Karpas-422 (cell line): ENCODE measurements at places on chromosomes 11 and 22.

DNA sequence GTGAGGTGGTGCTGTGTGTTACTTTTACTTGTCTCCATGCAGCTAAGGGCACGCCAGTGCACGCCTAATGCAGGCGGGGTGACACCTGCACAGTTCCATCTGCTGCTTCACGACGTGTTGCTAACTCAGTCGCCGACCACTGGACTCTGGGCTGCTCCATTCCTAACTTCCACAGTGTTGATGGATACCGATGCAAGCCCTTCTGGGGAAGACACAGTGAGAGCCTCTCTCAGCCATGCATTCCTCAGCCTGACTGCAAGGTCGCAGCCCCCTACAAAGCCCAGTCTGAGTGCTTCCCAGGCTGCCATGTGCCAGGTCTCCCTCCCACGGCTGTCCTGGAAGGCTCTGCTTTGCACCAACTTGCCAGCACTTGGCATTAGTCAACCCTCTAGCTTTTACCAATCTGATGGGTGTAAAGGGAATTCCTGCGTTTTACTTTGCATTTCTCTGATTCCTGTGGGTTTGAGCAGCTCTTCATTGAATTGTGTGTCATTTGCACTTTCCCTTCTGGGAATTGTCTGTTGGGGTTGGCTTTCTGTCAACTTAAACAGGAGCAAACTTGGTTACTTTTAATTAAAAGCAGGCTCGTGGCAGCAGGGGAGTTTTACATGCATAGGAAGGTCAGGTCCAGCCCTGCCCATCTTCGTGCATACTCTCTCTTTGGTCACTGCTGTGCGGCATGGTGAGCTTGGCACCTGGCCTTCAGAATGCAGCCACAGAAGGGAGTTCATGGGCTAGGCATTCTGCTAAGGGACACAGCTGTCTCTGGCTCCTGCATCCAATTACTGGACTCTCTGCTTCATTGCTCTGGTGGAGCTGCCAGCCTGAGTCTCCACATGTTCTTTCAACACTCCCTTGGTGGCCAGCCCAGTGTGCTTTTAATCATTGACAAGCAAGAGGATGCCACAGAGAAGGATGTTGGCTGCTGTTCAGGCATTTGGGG, 34.6 kb upstream of the SHANK2 start:
- DNase-seq = no peak

DNA sequence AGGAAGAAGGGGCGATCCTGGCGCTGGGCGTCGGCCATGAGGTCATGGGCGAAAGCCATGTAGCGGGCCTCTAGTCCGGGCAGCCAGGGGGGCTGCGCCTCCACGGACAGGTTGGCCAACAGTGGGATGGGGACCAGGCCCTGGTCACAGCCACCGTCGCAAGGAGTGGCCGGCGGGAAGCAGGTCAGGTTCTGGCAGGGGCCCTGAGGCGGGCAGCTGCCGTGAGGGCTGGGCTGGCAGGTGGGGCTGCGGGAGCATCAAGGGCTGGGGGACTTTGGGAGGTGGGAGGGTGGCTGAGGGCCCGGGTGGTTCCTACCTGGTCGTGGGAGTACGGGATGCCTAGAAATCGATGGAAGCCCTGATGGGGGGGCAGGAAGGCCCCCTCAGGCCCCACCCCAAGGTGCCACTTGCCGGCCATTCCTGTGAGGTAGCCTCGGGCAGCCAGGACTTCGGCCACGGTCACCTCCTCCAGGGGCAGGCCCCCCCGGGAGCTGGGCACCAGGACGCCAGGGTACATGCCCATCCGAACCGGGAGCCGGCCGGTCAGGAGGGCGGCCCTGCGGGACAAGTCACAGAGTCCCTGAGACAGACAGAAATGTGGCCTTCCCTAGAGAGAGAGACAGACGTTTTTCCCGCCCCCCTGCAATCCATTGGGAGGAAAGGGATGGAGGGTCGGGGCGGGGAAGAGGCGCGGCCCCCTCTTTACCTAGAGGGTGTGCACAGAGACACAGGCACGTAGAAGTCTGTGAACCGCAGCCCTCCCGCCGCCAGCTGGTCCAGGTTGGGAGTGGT, 906 bp downstream of the ARSA start:
- DNase-seq = peak; percentile 70

DNA sequence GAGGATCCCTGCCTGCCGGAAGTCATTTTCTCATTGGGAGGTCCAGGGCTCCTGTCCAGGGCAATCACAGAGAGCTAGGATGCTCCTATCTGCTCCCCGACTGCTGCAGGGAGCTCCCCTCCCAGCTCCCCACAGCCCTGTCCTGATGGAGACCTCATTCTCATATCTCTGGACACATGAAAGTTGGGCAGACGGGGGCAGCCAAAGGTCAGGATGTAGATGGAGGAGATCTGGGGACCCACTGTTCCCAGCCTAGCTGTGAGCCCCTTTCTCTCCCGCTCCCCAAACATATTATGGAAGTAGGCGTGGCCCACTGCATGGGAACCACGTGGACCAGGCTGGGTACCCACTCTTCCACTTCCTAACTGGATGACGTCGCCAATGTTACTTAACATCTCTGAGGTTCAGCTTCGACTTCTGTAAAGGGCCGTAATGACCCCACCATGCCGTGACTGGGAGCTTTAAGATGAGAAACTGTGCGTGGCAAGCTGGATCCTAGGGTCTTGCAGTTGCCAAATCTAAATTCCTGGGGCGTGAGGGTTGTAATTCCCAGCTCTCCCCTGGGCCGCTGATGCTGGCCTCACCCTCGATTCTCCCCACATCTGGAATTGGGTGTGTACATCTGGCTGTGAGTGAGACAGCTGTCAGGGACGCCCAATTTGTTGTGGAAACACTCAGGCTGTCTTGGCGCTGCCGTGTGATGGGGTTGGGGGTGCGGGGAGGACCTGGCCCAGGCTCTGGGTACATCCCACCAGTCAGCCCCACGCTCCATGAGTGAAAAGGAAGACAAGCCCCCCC, 1.8 kb downstream of the CDC42EP2 start:
- DNase-seq = peak; percentile 42

- DNase-seq = no peak
Measured at GRCh38 chr11:13269775-13270174, 7.8 kb upstream of the BMAL1 start.

DNA sequence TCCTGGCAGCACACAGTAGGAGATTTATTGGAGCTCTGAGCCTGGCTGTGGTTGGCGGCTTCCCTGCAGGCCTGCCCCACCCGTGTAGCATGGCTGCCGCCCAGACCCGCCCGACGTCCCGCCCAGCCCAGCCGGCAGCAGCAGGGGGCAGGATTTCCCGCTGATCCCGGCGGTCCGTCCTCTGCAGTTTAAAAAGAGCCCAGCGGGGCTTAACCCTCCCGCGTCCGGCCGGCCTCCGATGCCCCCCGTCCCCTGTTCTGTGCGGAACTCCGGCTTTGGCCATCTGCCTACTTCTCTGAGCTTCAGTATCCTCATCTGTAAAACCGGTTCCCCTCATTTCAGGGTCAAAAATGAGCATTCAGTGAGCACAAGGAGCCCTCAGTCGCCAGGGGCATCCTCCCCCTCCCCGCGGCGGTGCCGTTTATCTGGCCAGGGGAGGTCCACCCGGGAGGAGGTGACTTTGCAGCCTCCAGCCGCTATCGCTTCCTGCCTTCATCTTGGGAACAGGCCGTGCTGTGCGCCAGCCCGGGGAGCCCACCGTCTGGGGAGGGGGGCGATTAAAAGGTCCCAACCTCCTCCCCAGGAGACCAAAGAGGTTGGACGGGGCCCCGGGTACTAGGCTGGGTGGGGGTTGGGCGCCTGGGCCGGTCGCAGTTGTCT, at the start of gene GAS2L1:
TSS of gene GAS2L1 (plus strand) at position 476 of the 660 bp plus-strand sequence. CDS start 1,456 bp downstream, outside the sequence.
- DNase-seq = peak; percentile 65

- no peak for DNase-seq
Measured at GRCh38 chr11:129636926-129637325, 178.7 kb upstream of the TMEM45B start.

DNA sequence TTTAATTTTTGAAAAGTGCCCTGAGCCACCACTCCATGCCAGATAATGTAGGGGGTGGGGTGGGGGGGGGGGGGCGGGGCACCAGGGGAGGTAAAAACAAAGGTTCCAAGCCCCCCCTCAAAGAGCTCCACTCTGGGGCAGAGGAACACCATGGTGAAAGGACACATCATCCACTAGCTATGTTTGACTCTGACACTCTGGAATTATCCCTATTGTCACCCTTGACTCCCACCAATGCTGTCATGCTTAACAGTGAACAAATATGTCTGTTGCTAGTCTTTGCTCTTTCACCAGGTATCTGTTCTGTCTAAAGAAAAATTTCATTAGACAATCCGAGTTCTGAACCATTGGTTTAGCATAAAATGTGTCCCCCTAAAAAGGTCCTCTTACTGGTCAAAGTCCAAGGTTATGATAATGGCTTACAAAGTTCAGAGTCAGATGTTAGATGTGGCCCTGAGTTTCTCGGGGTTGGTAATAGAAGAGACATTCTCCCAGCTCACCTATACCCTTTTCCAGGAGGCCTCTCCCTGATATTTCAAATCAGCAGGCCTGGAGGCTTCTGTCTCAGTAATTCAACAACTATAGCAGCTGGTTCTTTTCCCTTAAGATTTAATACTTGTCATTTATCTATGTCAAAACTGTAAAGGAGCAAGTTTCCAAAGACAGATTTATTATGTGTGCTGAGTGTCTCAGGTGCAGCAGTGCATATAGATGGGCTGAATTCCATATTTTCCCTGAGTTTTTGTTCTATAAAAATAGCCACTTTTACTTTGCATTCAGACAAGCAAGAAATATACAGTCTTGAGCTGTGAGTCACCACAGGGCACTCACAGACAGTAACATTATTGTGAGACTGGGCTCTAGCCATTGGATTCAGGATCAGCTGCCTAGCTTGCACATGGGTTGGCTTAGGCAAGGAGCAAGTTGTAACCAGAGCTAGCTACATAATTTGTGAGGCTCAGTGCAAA, 174.1 kb downstream of the CSNK2A3 start:
- no peak for DNase-seq

DNA sequence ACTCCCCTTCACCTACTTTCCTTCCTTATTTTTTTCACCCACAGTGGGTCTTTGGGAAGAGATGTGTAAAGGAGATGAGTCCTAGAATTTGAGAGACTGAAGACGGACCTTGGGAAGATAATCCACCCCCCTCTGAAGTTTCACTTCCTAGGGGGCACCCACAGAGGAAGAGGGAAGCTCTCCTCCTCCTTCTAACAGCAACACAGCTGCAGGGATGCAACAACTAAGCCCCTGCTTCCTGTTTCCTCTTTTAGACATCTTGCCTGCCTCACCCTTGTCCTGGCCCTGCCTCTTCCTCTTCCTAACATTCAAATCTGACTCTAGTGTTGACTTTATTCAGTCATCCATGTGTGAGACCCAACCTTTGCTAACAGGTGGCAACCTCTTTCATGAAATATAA, 424.6 kb downstream of the BUD13 start:
- DNase-seq = peak; percentile 52

- no peak for DNase-seq
Measured at GRCh38 chr11:30617762-30618161, 31.6 kb upstream of the MPPED2 start.

GRCh38 chr11:47239852-47240251, 8.8 kb downstream of the ACP2 start:
- DNase-seq = no peak

GRCh38 chr11:20355221-20356219, 8.0 kb upstream of the HTATIP2 start:
- DNase-seq = peak; percentile 67

DNA sequence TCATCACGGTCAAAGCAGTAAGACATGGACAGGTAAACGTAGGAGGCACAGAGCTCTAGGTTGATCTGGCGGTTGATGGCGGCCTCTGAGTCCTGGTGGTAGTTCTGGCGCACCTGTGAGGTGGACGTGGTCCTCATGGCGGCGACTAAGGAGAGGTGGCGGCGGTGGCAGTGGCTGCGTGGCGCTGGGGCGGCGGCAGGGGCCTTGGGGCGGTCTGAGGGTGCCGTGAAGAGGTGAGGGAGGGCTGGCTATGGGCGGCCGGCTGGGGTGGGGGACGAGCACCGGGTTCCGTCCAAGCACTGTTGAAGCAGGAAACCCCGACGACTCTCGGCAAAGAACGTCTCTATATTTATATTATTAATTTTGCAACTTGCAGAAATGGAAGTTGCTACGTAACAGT, 85.6 kb downstream of the RSF1 start:
- no peak for DNase-seq

DNA sequence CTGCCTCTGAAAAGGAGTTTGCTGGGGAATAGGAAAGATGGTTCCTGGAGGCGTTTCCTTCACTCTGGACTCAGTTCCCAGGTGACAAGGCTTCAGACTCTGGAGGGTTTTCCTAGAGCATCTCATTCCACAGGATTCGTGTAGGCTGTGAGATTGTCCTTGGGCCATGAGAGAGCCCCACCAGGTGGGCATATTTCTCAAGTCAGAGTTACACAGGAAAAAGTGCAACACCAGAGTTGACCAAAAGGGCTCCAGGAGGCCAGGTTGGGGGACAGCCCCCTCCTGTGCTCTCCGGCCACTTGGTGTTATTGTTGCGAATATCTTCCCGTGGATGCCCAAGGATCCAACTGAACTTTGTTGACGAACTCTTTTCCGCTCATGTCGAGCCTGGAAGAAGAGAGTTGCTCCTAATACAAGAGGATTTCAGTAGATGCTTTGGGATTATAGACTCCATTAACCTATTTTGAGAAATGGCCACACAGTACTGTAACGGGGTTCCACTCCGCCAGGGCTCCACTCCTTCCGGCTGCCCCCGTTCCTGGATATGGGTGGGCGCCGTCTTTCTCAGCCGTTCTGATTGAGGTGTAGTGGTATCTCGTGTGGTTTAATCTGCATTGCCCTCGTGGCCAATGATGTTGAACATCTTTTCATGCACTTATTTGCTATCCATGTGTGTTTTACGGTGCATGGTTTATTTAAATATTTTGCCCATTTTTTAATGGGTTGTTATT, 580.3 kb downstream of the BRD1 start:
- no peak for DNase-seq

DNA sequence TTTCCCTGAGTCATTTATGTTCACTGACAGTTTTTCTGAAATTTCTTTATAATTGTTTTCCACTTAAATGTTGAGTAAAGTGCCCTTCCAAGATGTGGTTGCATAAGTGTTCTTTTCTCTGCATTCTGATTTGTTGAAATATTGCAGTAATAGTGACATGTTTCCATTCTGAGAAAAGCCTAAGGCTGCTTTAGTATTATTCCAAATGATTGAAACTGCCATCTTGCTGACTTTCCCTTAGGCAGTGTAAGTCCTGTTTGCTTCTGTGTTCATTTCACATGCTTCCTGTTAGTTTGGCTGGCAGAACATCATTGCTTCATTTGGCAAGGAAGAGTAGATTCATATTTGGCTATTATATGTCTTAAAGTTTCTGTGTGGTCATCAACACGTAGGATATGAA, 146.5 kb downstream of the ELP4 start:
- no peak for DNase-seq

- peak; percentile 87 for DNase-seq
Measured at GRCh38 chr11:103898065-103898464, 138.4 kb upstream of the DDI1 start.
